ENCODE measurements at places on chromosomes 5 and 9.

DNA sequence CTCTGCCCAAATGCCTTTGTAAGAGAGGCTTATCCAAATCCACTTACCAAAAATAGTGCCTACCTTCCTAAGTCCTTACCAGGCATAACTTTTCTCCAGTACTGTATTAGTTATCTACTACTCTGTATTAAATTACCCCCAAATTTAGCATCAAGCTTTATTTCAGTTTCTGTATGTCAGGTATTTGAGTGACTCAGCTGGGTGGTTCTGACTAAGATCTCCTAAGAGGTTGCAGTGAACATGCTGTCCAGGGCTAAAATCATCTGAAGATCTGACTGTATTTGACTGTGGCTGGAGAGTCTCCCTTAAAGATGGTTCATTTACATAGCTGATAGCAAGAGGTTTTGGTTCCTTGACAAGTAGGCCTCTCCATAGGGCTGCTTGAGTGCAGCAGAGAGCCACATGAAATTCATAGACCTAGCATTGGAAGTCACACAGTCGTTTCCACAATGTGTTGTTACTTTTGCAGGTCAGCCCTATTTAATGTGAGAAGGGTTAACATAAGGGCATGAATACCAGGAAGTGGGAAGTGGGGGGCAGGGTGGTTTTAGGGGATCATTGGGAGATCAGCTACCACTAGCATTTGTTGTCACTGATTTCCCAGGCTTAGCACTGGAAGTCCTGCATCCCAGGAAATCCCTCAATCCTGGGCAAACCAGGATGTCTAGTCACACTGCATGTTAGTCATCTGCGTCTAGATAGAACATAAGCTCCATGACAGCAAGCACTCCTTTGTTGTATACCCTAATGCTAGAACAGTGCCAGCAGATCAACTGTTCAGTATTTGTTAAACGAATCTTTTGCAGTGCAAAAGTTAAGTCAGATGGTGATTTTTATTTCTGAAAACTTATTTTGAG is 2.0 kb upstream of the ZNF622 start:
- no peak for DNase-seq

DNA sequence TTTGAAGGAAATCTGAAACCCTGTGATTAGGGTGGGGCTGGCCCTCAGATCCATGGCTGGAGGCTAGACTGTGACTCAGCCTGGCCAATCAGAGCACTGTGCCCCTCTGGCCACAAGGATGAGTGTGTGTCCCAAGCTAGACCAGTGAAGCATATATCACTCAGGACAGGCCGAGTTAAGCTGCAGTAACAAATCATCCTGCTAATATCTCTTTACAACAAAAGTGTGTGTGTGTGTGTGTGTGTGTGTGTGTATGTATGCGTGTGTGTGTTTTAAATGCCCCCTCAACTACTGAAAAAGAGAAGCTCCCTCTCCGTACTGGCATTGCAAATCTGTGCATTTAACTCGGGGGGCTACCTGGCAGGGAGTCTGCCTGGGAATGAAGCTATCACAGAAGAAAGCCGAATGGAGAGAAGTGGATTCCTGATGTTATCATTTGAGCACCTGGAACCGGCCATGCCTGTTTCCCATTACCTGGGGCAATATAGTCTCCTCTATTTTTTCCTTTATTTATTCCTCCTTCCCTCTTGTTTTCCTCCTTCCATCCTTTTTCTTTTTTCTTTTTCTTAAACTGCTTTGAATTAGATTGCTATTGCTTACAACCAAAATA is 25.6 kb downstream of the STC2 start:
- DNase-seq = no peak

DNA sequence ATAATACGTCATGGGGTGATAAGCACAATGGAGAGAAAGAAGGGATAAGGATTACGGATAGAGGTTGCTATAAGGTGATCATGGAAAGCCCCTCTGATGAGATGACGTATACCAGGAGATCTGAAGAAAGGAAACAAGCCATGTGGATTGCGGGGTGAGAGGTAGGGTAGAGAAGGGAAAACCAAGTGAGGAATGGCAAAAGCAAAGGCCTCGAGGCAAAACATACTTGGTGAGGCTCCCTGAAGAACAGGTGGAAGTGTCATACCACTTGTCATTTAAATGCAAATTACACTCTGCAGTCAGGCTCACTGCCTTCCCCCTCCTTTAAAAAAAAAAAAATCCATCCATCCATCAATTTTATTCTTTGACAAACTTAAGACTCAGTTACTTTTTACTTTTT is 420.8 kb downstream of the RAB3C start:
- no peak for DNase-seq

GRCh38 chr5:174307656-174308271 is 262.3 kb downstream of the NSG2 start:
- no peak for DNase-seq

DNA sequence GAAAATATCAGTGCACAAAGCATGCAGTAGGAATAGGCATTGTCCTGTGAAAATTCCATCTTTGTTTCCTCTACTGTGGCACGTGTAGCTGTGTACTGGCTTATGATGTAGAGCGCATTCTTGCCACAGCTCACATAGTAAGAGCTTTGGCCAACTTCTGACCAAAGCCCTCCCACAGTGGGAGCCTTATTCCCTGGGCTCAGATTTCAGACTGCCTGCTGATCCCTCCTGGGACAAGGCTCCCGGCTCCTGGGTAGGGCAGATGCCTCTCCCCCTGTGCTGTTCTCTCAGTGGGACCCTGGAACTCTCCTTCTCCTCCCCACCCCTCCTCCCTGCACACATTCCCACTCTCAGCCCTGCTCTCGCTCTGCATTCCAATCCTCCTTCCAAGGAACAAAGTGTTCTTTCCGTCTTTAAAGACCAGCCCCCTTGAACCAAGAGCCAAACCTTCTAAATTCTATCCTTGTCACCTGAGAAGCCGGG is 17.5 kb downstream of the LCP2 start:
- DNase-seq = no peak

DNA sequence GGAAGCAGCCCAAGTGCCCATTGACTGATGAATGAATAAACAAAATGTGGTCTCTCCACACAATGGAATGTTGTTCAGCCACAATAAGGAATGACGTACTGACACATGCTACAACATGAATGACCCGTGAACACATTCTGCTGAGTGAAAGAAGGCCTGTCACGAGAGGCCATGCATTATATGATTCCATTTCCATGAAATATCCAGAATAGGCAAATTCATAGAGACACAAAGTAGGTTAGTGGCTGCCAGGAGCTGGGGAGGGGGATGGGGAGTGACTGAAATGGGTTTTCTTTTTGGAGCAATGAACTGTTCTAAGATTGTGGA is 41.4 kb downstream of the BICD2 start:
- DNase-seq = no peak

DNA sequence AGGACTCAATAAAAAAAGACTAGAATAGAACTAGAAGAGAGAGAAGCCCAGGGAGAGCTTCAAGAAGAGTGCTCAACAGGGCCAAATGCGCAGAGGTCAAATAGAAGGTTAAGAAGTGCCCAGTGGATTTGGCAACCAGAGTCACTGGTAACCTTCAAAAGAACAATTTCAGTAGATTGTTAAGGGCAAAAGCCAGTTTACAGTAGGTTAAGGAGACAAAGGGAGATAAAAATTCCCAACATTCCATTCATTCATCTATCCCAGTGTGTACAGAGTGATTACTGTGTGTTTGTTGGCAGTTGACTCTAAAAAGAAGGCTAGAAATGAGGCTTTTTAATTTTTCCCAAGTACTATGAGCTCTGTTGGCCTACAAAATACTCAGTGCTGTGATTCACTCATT is 69.4 kb downstream of the RIGI start:
- no peak for DNase-seq

GRCh38 chr9:20591223-20591622 is 31.1 kb downstream of the MLLT3 start:
- DNase-seq = no peak

GRCh38 chr5:17190799-17191391 is 26.5 kb upstream of the BASP1 start:
- no peak for DNase-seq

DNA sequence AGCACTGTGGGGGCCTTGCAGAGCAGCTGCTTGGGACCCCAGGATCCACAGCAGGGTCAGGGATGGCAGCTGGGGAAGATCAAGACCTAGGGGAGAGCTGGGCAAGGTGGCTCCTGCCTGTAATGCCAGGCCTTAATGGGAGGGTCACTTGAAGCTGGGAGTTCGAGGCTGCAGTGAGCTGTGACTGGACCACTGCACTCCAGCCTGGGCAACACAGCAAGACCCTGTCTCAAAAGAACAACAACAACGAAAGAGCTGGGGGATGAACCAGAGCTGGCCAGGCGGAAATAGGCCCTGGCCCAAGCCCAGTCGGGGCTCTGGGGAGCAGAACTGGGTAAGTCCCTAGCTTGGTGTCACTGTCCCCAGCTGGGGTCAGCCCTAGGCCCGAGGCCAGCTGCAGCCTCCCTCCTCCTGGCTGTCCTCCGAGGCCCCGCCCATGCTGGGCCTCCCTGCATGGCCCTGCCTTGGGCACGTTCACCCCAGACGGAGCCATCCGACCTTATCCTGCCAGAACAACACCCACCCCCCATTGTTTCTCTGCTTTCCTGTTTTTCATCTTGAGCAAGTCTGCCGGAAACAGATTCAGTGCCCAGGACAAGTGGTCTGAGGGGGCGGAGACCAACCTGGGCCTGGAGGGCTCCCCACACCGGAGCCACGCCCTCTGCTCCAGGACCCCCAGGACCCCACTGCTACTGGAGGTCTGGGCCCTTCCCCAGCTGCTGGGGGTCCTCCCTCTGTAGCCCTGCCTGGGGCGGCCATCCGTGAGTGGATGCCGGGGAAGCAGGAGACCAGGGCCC is 1.9 kb downstream of the DIPK1B start:
- no peak for DNase-seq

DNA sequence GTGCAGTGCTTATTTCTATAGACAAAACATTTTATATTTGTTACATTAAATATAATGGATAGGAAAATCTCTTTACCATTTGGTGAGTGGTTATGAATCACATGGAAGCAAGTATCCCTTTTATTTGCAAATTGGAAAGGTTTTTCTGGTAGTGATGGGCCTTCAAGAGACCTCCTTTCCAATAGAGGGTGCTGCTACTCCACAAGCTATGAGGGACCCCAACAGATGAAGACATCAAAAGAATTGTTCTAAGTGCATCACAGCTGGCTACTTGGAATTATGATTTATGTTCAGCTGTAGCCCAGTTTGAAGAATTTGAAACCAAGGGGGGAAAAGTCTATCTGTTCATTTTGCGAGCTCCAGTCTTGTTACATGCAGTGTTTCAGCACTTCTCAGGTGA is 493.7 kb upstream of the SGCD start:
- no peak for DNase-seq

- no peak for DNase-seq
Measured at GRCh38 chr5:39544941-39545340, 120.2 kb upstream of the DAB2 start.

DNA sequence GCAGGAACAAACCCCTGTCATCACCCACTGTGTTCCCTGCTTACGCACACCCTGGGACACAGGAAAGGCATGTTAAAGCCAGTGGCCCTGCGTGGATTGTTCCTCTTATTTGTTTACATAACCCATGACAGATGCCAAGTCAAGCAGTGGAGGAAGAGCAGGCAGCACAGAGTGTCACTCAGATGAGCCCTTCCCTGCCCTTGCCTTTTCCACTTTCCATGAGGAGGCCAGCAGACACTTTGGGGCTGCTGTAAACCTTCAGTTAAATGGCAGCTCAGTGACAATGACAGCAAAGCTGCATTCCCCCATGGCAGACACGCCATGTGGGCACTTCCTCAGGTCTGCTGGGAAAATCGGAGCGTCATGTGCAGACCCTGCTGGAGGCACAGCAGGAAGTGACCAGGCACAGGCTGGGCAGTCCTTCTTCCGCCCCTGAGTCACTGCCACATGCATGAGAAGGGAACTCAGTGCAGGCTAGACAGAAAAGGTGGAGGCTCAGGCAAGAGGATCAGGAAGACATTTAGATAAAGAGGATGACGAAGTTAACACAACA is 216.8 kb upstream of the PIK3R1 start:
- no peak for DNase-seq

GRCh38 chr9:75664597-75664996 is 225.9 kb upstream of the PCSK5 start:
- no peak for DNase-seq

GRCh38 chr9:33157960-33158842 is 8.9 kb downstream of the B4GALT1 start:
- no peak for DNase-seq

DNA sequence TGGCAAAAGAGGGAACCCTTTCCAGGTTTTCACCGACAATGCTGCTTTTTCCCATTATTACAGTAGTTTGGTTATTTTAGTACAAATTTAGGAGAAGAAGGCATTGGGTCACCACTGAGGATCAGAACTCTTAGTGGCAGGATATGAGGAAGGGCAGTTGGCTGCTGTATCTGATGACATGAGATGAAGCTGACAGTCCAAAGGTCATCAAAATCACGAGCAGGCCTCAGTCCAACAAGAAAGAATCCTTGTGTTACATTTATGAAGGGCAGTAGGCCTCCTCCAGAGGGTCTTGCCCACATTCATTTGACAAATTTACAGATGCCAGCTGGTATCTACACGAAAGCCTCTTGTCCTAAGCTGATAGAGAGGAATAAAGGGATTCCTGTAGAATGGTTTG is 49.5 kb upstream of the COL15A1 start:
- DNase-seq = no peak

DNA sequence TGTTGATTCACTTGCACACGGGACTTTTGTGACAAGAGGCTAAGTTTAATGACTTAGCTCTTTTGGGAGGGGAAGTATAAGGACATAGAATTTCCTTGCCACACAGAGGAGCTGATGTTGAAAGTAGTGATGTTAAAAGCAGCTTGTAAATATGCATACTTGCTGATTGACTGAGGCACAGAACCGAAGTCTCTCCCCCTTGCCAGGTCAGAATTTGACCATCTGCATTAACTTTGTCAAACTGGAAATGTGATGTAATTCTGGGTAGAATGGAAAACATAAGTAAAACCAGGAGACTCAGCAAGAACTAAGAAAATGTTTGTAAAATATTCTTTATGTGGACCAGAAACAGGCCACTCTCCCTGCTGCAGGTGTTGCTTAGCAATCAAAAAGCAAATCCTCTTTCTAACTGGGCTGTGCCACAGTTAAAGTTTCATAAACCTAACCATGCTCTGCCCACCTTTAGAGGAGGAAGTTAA is 284.2 kb downstream of the NR3C1 start:
- DNase-seq = no peak

DNA sequence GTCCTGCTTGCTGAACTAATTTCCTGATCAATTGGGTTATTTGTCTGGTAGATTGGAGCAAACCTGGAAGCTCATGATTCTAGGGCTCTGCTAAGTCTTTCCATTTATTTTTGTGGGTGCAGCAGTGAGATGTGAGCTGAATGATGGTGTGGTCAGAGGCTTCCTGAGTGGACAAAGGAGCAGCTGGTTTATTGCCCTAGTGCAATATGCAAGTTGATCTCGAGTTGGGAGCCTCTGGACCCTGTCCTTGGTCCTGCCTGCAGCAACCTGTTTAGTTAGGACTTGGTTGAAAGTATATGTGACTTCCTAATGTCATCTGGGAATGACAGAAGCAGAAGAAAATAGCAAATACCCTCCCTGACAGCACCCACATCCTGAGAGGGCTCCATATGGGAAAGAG is 4.2 kb upstream of the UNC5A start:
- no peak for DNase-seq

GRCh38 chr5:164300295-164300694 is 794.9 kb downstream of the MAT2B start:
- DNase-seq = no peak

Data from stimulated activated CD4-positive, alpha-beta T cell treated with anti-CD3 and anti-CD28 coated beads, Interleukin-12 subunit alpha, Interleukin-12 subunit beta, amount 100 ng/mL, for 24 hours (primary cell).